ENCODE measurements at places on chromosomes 1 and 21.
A peak's percentile ranks its signal among the peaks of the same experiment; 100 is the strongest.

GRCh38 chr1:239657291-239657690 lies 270.9 kb downstream of the CHRM3 start:
- DNase-seq: no peak

DNA sequence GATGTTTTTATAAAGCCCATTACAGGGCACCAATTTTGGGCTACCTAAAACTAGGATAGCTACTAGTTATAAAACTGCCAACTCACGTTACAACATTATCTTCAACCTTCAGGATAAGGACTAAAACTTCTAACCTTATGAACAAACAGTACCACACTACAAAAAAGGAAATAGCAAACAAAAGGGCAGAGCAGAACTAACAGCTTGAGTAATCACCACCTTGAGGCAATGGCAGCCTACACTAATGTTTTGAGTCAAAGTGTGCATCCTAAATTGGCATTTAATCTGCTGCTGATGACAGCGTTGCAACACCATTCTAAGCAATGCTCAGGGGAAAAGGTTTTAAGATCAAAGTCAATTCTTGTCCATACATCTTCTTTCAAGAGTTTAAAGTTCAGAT lies 27.2 kb downstream of the PTP4A2 start:
- no peak for DNase-seq

GRCh38 chr1:172211221-172211620 lies 209.3 kb upstream of the C1orf105 start:
- DNase-seq: no peak

- DNase-seq: peak; percentile 67
Measured at GRCh38 chr1:110686188-110686587, 11.4 kb upstream of the KCNA3 start.

- DNase-seq: no peak
Measured at GRCh38 chr1:239682046-239682445, 295.7 kb downstream of the CHRM3 start.

- DNase-seq: no peak
Measured at GRCh38 chr1:176541663-176542062, 78.7 kb downstream of the PAPPA2 start.

DNA sequence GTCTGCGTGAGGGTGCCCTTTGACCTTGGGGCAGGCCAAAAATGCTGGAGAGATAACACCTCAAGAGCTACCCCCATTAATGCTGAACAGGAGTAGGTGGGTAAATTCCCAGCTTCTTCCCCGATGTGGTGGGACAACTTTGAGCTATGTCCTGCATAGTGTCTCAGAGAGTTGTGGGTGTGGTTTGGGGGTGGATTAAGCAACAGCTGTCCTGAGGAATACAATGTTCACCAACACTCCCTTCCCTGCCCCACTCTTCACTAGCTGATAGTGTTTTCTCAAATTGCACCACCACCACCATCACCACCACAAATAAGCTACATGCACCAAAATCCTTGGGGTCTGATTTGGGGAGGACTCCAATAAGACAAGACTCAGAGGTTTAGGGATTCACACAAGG lies 258.4 kb downstream of the HLX start:
- DNase-seq: no peak

- peak; percentile 59 for DNase-seq
Measured at GRCh38 chr1:41678111-41678878, 193.8 kb upstream of the EDN2 start.

DNA sequence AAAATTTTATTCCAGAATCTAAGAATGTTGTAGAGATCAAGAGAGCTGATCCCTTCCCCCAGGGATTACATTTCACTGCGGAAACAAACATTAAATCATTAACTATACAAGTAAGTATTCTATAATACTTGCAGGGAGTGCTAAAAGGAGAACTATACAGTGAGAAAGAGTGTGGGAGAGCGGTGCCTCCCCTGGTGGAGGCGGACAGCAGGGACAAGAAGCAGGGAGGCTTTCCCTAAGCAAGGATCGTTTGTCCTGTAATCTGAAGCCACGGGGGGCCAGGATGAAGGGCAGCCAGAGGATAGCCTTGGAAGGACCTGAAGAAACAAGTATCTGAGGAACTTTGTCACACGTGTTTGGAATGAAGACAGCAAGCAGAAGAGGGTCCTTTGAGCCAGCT lies 40.1 kb downstream of the SLC9C2 start:
- DNase-seq: no peak

DNA sequence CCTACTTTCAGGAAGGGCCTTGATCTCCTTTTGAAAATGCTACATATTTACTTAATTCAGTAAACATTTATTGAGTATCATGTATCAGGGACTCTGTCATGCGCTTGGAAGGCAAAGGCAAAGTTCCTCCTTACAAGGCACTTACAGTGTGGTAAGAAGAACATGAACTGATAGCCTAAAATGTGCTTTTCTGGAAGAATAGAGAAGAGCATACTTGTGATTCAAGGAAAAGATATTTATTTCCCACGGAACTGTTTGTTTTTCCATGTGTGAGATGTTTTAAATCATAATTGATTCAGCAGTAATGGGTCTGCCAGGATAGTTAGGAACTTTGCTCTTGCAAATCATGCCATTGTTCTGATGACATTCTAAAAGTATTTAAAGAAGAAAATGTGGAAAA lies 110.1 kb upstream of the ZNHIT6 start:
- no peak for DNase-seq

DNA sequence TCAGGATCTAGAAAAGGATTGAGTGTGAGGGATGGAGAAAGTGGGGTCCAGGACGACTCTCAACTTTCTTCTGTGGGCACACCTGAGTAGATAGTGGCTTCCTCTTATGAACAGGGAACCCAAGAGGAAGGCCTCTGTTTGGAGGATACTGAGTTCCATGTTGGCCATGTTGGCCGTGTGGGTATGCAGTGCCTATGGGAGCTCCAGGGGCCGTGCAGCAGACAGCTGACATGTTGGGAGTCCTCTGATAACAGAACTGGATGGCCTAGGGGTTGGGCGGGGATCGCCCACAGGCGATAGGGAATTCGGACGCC lies 43.0 kb downstream of the TMEM53 start:
- no peak for DNase-seq

DNA sequence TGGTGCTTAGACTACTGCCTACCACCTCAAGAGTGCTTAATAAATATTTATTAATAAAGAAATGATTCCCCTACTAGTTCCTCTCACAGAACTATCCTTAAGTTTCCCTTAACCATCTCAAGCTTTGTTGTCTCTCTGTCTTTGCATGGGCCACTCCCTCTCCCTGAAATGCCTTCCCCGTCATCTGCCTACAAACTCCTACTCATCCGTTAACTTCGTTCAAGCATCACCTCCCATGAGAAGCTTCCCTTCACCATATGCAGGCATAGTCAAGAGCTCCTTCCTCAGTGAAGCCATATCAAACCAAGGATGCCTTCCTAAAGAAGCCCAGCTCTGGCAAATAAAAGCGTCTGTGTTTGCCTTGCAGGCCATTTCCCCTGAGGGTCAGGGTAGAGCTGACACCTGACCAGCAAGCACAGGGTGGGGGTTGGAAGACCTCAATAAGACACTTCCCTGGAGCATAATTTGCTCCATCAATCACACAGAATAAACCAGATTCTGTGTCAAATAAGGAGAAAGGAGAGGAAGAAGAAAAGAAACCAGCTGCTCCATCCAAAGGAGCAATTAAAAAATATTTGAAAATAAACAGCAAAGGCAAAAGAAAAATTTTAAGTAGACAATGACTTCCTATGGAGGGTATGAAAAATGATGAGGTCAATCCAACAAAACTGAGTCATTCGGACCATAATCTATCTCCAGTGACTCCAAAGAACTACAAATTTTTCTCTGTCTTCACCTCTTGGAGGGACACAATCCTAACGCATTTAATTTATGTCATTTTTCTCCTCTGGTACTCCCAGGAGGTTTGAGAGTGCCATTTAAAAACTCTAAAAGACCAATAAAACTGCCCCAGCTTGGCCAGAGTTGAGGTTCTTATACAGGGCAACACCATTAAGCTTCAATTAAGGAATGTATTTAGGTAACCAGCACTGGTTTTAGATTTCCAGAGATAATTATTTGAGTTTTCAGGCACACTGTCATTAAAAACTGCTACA lies 303.6 kb downstream of the KCNH1 start:
- no peak for DNase-seq

DNA sequence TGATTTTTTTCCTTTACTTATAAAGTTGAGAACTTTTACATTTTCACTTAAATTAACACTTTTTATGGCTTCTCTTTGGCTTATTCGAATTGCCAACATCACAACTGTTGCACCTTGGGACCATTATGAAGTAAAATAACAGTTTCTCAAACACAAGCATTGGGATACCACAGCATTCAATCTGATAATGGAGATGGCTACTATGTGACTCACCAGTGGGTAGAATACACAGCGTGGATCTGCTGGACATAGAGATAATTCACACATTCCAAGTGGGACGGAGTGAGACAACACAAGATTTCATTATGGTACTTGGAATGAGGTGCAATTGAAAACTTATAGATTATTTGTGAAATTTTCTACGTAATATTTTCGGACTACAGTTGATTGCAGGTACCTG lies 68.0 kb downstream of the ADAMTS1 start:
- no peak for DNase-seq

DNA sequence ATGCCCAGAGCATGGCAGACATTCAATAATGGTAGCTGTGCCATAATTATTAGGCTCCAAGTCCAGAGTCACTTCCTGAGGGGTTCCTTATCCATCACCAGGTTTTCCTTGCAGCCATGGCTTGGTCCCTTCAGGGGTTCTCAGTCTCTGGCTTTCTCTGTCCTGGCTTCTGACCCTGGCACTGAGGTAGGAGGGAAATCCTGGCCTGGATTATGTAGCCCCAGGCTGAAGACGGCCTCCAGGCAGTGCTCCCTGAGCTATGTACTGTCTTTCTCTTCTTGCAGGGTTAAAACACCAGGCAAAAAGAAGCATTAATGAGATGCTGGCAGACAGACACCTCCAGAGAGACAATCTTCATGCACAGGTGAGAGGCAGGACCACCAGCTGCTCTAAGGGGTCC lies 9.5 kb upstream of the PADI3 start:
- DNase-seq: no peak
